Stimulated activated naive CD4-positive, alpha-beta T cell treated with Interleukin-2 at 50 U/mL for 16 hours (primary cell): ENCODE measurements at places on chromosomes 3 and 15.

DNA sequence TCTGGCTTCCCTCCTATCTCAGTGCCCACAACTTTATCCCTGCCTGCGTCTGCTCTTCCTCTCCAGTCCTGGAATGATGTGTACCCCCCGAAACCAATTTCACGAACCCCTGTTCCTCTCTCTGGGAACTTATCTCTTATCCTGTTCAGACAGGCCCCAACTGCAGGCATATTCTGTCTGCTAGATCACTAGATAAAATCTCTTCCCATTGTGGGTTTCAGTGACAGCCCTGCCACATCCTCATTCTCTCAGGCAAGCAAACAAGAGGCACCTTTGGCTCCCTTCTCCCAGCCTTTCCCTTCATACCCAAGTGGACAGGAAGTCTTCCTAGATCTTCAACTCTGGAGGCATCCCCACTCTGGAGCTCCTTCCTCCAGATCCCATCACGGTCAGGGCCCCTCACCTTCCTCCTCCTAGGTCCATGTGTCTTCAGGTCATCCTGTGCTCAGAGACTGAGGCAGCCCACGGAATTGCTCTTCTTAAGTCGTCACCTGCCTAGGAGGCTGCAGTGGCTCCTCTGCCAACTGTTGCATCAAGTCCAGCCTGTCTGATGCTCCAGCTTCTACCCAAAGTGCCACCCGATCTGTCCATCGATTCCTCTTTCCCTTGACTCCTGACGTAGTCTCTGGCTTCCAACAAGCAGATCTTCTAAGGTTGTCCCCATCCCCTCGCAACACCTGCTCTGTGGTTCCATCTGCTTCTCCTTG, 190.8 kb downstream of the SLCO3A1 start:
- no peak for DNase-seq

DNA sequence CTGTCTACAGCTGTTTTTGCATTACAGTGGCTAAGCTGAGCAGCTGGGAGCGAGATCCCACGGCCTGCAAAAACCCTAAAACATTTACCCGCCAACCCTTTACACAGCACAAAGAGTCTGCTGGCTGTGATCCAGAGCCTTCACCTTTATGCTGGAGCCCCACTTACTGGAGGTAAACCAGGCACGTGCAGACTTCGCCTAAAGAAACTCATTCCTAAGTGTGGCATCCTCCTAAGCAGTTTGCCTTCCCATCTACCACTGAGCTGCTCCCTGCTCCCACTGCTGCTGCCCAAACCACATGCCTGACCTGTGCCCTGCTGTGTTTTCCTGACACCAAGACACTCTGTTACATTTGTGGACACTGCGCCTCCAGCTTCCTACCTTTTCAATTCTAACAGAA, 53.0 kb downstream of the CHSY1 start:
- no peak for DNase-seq

DNA sequence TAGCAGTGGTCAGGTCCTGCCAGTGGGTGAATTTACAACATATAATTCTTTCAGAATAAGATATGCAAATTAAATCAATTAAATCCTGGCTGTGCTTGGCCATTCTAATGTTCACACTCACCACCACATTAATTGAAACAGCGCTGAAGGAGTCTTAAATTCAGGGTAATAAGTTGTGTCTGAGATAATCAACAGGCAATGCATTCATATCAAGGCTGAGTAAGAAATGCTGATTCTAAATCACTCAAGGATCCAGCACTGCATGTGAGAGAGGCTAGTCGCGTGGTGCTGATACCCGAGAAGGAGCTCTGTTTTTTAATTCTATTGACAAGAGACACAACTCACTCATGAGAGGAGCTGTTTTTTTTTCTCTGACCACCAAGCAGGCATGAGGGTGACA, 588.8 kb upstream of the ADAMTS9 start:
- no peak for DNase-seq

DNA sequence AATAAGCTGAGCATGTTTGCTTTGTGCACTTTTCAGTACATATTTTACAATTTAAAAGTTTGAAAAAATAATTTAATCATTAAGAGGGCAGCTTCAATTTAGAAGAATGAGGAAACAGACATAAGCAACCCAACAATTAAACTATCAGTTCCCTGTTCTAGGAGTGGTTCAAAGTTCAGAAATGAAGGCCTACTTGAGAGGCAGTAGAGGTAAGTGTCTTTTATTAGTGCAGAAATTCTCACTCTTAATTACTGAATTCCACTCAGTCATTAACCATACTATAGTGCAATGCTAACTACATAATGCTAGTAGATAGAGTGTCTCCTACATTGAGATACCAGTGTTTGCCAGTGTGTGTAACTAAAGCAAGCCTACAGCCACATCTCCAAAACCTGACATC, 73.1 kb downstream of the TNIK start:
- DNase-seq: no peak
